ENCODE measurements at places on chromosomes 1 and 21.

DNA sequence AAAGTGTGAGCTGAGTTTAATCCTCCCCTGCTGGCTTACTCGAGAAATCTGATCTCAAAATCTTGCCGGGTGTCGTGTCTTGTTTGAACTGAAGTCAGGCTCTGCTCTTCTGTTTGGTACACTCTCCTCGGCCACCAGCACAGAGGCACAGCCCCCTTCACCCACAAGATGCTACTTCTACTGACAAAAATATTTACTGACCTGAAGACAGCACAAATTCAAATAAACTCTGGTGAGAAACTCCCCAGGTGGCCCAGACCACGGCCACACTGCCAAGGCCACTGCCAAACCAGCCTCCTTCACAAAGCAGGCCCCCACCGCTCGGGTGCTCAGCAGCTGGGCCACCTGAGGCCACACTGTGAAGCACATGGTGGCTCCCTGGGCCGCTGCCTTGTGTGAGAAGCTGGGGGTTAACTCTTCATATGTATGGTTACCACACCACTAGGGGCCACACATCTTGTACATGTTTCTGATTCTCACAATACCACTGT lies 80.6 kb downstream of the TGFBR3 start:
- DNase-seq, result no peak

DNA sequence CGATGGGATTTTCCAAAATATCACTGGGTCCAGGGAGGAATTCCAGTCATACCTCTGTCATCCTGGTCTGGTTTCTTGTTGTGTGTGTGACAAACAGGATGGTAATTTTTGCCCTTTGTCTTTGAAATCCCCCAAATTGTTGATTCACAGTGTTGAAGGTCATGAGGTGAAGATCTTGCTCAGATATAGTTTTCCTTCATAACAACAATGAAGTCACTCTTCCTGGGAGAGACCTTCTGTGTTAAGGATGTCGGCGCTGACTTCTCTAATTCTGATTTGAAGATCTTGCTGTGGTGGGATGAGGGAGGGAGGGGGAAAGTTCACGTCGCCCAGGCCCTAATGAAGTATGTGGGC lies 32.2 kb upstream of the MPZL1 start:
- peak; percentile 18 for DNase-seq

- peak; percentile 2 for DNase-seq
Measured at GRCh38 chr1:182147136-182147820, 85.8 kb upstream of the ZNF648 start.

DNA sequence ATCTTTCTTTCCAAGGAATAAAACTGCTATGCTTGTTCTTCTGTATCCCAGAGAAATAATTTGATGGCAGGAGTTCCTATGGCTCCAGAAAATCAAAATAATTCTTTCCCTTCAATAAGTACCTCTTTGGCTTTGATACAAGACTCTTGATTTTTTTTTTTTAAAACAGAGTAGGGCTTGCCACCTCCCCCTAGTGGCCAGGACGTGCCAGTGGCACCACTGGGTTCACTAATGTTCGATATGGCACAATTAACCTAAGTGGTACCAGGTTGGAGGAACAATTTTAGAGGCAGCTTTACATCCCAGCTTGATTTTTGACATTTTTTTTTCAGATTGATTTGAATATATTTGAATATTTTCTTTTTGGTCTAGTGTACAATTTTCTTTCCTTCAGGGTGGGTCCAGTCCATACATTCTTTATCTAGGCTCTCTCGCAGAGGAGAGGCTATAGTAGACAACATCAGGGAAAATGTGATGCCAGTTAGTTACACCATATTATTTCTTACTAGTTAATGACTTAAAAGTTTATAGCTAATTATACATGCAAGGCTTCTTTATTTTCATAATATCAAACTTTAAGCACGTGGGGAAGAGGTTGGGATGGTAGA lies 330.9 kb downstream of the S1PR1 start:
- peak; percentile 22 for DNase-seq

DNA sequence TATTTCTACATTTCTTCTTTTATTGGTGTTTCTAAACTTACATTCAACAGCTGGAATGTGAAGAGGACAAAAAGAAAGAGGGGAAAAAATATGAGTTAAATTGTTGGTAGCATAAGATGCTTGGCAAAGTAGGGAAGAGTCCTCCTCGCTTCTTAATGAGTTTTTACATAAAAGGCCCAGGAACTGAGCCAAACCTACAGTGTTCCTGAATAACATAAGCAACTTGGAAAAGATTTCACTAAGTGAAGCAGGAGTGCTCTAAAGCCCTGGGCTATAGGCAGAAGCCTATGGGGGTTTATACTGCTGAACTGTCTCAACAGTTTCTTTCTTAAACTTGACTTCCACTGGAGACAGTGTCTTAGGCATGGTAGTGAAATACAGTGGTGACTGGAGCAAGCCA lies 115.0 kb upstream of the USP25 start:
- no peak for DNase-seq

- DNase-seq, result no peak
Measured at GRCh38 chr1:179883040-179883744, 1.1 kb downstream of the TOR1AIP1 start.

GRCh38 chr1:92481971-92482664 lies 4.6 kb downstream of the GFI1 start:
- DNase-seq, result peak; percentile 24

DNA sequence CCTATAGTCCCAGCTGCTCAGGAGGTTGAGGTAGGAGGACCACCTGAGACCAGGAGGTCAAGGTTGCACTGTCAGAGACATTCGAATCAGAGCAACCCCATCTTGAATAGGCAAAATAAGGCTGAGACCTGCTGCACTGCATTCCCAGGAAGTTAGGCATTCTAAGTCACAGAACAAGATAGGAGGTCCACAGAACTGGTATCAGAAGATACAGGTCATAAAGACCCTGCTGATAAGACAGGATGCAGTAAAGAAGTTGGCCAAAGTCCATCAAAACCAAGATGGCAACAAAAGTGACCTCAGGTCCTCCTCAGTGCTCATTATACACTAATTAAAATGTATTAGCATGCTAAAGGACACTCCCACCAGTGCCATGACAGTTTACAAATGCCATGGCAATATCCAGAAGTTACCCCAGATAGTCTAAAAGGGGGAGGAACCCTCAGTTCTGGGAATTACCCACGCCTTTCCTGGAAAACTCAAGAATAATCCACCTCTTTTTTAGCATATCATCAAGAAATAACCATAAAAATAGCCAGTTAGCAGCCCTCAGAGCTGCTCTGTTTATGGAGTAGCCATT lies 65.2 kb upstream of the KLHDC7A start:
- DNase-seq, result no peak

DNA sequence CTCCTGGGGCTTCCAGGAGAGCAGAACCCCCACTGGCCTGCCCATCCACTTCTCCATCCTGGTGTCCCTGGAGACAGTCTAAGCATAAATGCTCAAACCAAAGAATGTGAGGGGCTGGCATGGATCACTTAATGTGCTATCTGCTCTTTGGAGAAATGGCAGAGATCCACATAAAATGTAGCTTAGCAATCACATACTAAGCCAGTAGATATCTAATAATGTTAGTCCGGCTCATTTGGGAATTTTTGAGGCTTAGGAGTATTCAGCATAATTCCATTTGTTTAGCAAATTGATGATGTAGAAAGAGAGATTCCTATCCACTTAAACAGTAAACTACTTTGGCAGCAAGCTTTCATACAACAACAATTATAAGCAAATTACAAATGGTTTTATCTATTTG lies 90.7 kb downstream of the TENT5C start:
- DNase-seq, result peak; percentile 95

GRCh38 chr1:214019499-214019898 lies 31.7 kb downstream of the PROX1 start:
- no peak for DNase-seq

DNA sequence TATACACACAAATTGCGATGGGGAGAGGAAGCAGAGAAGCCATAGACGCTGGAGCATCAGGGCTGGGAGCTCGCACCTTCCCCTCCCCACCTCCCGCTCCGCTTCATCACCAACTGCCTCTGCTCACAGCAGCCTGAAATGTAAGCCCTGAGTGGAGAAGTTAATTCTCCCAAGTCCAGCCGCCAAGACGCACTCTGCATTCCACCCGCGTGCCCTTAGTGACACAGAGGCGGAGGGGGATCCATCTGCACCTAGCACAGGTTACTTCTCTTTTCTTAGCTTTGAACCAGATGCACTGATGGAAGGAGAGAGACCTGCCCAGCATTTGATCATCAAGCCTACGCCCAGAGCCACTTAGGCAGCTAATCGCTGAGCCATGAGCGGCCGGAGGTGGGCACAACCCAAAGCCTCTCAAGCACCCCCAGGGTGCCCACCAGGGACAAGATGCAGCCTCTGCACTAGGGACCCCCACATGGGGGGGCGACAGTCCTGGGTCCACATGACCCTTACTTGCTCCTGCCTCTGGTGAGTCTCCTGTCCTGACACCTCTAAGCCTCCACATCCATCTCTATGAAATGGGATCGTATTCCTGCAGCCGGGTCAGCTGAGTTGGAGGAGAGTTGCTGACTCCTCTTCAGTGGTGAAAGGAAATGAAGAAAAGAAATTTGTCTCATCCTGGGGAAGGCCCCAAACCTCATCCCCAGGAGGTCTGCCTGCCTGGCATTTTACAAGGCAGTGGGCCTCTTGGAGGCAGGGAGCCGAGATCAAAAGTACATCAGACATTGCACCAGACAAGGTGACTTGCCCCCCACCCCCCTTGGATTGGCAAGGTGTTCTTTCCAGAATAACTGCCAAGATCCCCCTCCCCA lies 316.2 kb downstream of the MATN1 start:
- DNase-seq, result no peak

- no peak for DNase-seq
Measured at GRCh38 chr1:47693115-47693514, 255.3 kb downstream of the FOXD2 start.

GRCh38 chr21:25115021-25115420 lies 492.3 kb downstream of the MRPL39 start:
- DNase-seq, result peak; percentile 5

DNA sequence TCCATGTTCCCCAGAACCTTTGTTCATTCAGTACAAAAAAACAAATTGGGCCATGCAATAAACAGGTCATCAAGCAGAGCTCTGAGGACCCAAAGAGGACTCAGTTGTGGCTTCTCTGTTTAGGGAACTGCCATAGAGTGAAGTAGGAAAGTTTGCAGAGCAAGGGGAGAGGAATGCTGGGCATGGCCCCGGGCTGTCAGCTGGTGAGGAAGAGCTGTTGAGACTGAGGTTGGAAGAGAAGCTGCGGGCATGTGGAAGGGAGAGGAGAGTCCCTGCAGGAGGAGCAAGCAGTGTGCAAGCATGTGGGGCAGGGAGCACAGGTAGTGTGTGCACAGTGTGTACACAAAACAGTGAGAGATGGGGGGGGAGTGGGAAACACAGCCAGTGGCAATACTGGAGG lies 71.8 kb downstream of the NTPCR start:
- DNase-seq, result no peak

GRCh38 chr1:203213126-203213525 lies 16.3 kb downstream of the CHIT1 start:
- DNase-seq, result no peak

- DNase-seq, result peak; percentile 40
Measured at GRCh38 chr1:219223496-219223895, 49.8 kb downstream of the LYPLAL1 start.

GRCh38 chr1:210570116-210570515 lies 241.4 kb downstream of the HHAT start:
- no peak for DNase-seq

DNA sequence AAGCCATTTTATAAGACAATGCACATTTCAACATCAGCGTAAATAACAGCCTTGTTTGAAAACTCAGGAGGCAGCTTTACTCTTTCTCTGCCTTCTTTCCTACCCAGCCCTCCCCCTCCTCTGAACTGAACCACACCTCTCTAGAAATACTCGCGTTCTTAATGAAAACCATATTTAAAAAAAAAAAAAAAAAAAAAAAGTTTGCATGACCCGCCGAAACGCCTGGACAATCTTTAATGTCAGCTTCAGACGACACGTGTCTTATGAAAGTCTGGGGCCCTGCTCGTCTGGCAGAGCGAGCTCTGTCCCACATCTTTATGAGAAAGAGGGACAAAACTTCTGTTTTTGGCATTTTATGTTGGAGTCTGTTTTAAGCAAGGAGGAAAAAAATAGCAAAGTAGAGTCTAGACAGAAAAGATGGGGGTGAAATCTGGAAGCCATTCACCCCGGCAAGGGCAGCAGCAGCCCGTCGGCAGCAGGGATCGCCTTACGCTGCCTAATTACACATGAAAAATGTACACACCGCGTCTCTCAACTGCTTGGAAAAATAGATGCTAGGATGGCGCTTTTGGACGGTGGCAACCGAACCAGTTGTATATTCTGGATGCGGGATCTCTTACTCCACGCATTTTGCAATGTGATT lies 130.4 kb upstream of the ETS2 start:
- DNase-seq, result no peak

GRCh38 chr1:233340966-233341516 lies 13.5 kb downstream of the MAP3K21 start:
- no peak for DNase-seq

GRCh38 chr1:42880384-42880783 lies 34.0 kb downstream of the ZNF691 start:
- no peak for DNase-seq

- DNase-seq, result no peak
Measured at GRCh38 chr21:46180778-46181391, 3.4 kb downstream of the SPATC1L start.
